Uterus (tissue), 4 donors: ENCODE measurements at places on chromosomes 6 and 20. TPM values are rescaled to one million over a fixed set of nuclear protein-coding genes. Genes with fewer than 3 reads are reported as not detected.

DNA sequence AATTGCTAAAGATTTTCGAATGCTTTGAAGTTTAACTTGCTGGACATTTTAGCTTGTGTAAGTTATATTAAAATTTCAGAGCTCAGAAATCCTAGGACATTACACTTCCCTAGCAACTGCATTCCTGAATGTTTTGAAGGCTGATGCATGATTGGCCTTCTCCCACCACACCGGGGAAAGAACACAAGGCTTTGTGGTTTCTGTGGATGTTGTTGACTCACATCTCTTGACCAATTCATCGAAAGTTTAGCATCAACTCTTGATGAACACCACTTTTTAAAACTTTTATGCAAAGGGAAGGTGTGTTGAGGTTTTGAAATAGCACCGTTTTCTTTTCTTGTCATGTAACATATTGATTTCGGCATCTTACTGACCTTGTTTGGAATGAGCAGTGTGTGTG is 81.1 kb downstream of the RIMS1 start:
- no peak for DNase-seq

The OR2B6 gene
- not detected for total RNA-seq

- DNase-seq: no peak
Measured at GRCh38 chr20:43372051-43372450, 85.6 kb upstream of the SRSF6 start.

The OTOR gene
- total RNA-seq: not detected

DNA sequence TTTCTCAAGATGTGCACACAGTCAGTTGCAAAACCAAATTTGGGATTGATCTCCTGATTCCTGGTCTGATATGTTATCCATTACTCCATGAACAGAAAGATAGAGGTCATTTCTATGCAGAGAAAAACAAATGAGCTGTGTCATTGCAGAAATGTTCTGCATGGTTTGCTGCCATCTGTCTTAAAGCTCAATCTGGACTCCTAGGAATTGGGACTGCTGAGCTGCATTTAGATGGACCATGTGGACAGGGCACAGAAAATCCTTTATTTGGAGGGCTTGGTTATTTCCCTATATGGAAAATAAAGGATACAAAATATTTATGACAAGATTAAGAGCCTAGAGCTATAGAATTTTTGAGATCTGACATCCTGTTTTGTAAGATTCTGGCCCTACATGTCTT is 91.3 kb downstream of the ADGRB3 start:
- DNase-seq: no peak

GRCh38 chr6:33974471-33974870 is 170.7 kb upstream of the MLN start:
- no peak for DNase-seq

- DNase-seq: no peak
Measured at GRCh38 chr20:50783903-50784302, 11.0 kb upstream of the BCAS4 start.

The HNF4A gene
- total RNA-seq: 0.26 TPM

DNA sequence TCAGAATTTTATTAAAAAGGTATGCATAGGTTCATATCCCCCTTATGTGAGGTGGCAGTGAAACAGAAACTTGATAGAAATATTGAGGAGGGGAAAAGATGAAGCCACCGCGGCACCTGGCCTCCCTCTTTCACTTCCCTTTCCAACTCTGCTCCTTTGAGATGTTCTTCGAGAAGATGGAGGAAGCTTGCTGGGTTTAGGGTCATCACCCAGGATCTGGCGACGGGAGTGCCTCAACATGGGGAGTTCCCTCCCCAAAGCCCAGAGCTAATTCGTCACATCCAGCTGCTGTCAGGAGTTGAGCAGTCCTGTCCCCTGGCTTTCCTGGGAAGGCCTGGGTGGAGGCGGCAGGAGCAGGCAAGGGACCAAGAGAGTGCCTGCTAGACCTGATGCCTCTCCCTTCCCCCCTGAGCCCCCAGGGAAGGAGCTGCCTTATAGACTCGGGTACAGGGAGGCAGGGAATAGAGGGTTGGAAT is 29.1 kb downstream of the RREB1 start:
- DNase-seq: no peak

GRCh38 chr6:25056130-25056529 is 120.4 kb upstream of the RIPOR2 start:
- no peak for DNase-seq

The PXT1 gene
- total RNA-seq: not detected

- no peak for DNase-seq
Measured at GRCh38 chr6:1798303-1798964, 188.7 kb downstream of the FOXC1 start.

GRCh38 chr6:21355638-21356037 is 237.9 kb upstream of the SOX4 start:
- DNase-seq: no peak

The BPIFB4 gene
- total RNA-seq: not detected

GRCh38 chr20:18284805-18285533 is 3.4 kb upstream of the ZNF133 start:
- no peak for DNase-seq

- DNase-seq: no peak
Measured at GRCh38 chr6:27805347-27805746, 106.8 kb downstream of the OR2B2 start.

The APMAP gene
- 62.8 TPM for total RNA-seq

The MYCT1 gene
- 25.8 TPM for total RNA-seq

DNA sequence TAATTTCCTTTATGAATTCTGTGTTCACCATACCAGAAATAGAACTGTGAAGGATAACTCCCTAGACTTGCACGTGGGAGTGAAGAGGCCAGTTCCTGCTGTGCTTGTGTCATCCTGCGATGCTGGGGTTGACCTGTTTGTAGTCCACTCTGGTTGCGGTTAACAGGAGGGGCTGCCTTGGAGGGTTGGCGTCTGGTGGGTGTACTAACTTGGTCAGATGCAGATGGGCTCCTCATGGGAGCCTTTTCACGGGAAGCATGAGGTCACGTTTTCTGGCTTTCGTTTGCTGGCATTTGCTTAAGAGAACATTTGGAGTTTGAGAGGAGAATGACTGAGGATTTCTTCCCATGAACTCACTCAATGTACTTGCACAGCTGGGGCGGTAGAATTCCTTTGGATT is 41.2 kb downstream of the IGF2R start:
- peak; percentile 60 for DNase-seq

GRCh38 chr20:20495729-20496503 is 128.0 kb downstream of the INSM1 start:
- DNase-seq: no peak

GRCh38 chr6:130367767-130368166 is 1.9 kb downstream of the TMEM200A start:
- no peak for DNase-seq

DNA sequence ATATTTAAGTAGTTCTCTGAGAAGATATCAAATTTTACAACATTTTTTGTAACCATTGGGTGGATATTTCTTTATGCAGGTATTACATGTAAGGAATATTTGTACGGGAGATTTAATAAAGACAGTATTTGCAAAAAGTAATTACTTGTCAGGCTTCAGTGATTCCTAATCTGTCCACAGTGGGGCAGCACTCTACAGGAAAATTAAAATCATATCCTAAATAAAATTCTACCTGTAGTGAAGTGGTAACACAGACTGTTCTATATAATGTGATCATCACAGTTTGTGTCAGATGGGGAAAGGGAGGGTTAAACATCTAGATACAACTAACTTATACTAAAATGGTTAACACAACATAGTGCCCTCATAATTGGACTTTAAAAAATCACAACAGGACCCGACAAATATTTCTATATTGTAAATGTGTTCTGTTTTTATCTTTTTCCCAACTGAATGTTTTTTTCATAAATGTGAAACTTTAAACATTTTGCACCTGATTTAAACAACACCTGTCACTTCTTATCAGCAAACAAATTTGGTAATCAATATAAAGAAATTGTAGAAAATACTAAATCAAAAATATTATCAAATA is 145.6 kb upstream of the MANEA start:
- DNase-seq: no peak

The RHAG gene
- not detected for total RNA-seq

DNA sequence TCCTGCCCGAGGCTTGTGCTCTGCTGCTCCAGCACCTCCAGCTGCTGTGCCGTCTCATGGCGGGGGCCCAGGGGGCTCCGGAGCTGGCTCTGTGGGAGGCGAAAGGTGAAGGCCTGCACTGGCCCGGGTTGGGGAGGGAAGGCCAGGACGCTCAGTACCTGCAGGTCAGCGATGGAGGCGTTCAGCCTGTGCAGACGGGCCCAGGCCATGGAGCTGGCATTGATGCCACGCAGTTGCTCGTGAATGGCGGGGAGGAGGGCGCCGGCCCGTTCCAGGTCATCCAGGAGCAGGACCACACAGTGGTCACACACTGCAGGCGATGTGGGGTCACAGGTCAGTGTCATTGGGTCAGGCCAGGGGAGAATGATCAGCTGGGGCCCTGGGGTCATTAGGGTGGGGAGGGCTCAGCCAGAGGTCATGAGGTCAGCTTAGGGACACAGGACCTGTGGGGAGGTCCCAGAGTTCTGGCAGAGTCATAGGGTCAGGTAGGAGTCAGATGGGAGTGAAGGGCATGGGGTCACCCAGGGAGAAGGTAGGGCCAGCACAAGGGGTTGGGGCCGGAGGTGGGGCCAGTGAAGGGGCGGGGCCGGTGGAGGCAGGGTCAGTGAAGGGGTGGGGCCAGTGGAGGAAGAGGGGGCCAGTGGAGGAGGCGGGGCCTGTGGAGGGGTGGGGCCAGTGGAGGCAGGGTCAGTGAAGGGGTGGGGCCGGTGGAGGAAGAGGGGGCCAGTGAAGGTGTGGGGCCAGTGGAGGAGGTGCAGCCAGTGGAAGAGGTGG is 18.0 kb downstream of the ADRM1 start:
- DNase-seq: no peak

GRCh38 chr20:51326201-51326819 is 216.2 kb downstream of the NFATC2 start:
- peak; percentile 24 for DNase-seq

The RBBP8NL gene
- total RNA-seq: not detected

- no peak for DNase-seq
Measured at GRCh38 chr20:49433333-49433732, 49.1 kb downstream of the KCNB1 start.

- DNase-seq: no peak
Measured at GRCh38 chr6:85240787-85241385, 209.0 kb upstream of the NT5E start.

- peak; percentile 56 for DNase-seq
Measured at GRCh38 chr20:31594558-31595379, 10.3 kb upstream of the ID1 start.
